LHCN-M2 (cell line): ENCODE measurements at places on chromosomes 12 and 14. TPM values are rescaled to one million over a fixed set of nuclear protein-coding genes. Genes with fewer than 3 reads are reported as not detected.

Gene KERA
- total RNA-seq = not detected in 2 replicates

Gene SLC38A1
- total RNA-seq = 89.6 and 118 TPM in 2 replicates

Gene LRP1
- total RNA-seq = 89.0 and 99.6 TPM in 2 replicates

DNA sequence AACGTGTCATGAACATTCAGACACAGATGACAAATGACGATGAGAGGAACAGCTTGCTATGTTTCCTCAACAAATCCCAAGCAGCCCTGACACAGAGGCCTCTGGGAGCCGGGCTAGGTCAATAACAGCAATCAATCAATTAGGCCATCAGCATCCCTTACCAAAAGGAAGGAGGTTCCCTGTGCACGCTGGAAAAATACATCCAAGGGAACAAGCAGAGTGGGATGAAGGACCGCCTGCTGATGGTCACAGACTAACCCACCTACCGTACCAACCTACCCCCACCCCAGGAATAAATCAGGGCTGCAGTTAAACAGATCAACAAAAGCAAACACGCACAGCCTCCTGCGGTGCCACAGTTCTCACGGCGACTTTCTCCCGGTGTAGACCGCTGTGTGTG is 265.1 kb upstream of the SFSWAP start:
- DNase-seq = no peak

DNA sequence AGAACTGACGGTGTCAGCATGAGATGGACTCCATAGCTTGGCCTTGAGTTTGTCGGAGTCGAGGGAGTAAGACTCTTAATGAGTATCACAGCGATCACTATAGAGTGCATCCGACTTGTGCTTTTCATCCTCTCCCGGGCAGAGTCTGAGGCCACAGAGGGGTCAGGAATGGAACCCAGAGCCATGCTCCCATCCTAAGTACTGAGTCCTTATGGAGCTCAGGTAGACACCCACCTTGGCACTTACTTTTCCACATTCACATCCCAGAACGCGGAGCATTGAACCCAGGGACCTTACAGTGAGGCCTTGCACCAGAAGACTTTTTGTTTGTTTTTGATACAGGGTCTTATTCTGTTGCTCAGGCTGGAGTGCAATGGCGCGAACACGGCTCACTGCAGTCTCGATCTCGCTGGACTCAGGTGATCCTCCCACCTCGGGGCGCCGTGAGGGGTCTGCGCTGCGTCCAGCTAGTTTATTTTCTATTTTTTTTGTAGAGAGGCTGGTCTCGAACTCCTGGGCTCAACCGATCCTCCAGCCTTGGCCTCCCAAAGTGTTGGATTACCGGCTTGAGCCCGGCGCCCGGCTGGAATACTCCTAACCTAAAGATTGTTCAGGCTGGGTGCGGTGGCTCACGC is 719 bp upstream of the SRSF9 start:
- DNase-seq = no peak

DNA sequence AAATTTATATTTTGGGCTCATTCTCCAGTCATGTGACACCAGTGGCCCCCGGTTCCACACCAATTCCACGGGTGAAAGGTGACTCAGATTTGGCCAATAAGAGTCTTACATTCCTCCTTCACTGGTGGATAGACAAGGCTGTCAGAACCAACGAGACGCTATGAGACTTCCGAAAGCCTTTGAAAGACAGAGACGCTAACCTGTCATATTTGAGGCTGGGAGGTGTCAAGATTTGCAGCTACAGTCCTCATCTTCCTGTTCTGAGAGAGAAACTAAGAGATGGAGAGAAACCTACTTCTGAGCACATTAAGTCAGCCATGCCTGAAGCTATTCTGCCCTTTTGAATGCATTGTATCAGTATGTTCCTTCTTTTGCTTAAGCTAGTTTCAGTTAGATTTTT is 171.2 kb downstream of the FLRT2 start:
- DNase-seq = no peak

GRCh38 chr12:114967151-114967550 is 283.2 kb upstream of the TBX3 start:
- DNase-seq = no peak

- DNase-seq = peak; percentile 72
Observed at GRCh38 chr12:26746121-26746714, 86.8 kb downstream of the ITPR2 start.

DNA sequence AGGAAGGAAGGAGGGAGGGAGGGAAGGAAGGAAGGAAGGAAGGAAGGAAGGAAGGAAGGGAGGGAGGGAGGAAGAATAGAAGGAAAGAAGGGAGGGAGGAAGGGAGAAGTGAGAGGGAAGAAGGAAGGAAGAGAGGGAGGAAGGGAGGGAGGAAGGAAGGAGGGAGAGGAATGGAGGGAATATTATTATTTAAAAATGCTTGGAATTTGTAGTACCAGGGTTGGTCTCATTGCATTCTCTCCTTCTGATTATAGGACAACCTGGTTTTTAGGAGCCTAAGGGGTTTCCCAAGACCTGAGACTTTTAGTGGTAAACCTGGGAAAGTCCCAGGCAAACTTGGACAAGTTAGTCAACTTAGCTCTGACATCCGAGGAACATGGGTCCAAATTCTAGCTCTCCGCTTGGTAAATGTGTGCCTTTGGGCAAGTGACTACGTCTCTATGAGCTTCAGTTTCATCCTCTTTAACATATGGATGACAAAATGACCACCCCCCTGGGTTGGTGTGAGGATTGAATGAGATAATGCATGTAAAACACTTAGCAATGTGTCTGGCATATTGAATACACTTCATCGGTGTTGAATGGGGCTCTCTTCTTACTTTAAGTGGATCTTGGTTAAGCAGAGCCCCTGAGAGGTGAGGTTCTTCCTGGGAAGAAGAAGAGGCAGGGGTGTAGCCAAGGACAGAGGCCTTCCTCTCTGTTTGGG is 690.7 kb upstream of the TBX3 start:
- no peak for DNase-seq

- DNase-seq = no peak
Observed at GRCh38 chr14:57420986-57421385, 30.6 kb downstream of the NAA30 start.

- DNase-seq = peak; percentile 82
Observed at GRCh38 chr12:2168808-2169207, 116.0 kb downstream of the CACNA1C start.

- DNase-seq = no peak
Observed at GRCh38 chr12:2988494-2988893, 29.3 kb downstream of the TEAD4 start.

DNA sequence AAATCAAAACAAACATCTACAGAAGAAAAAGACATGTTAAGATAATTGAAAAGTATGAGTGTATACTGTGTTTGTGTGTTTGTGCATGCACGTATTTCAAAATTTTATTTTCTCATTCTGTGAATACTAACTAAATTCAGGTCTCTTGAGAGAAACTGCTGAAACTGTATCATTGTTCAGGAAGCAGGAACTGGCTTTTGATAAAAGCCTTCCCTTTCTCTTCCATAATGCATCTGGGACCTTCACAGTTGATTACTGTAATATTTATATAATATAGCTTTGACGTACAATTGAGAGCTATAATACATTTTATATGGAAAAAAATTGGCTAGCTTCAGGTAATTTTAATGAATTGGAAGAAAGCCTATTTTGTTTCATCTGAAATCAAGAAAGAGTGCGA is 993.5 kb downstream of the SLC6A15 start:
- no peak for DNase-seq

- DNase-seq = peak; percentile 87
Observed at GRCh38 chr12:119911182-119911581, 34.1 kb upstream of the CIT start.

DNA sequence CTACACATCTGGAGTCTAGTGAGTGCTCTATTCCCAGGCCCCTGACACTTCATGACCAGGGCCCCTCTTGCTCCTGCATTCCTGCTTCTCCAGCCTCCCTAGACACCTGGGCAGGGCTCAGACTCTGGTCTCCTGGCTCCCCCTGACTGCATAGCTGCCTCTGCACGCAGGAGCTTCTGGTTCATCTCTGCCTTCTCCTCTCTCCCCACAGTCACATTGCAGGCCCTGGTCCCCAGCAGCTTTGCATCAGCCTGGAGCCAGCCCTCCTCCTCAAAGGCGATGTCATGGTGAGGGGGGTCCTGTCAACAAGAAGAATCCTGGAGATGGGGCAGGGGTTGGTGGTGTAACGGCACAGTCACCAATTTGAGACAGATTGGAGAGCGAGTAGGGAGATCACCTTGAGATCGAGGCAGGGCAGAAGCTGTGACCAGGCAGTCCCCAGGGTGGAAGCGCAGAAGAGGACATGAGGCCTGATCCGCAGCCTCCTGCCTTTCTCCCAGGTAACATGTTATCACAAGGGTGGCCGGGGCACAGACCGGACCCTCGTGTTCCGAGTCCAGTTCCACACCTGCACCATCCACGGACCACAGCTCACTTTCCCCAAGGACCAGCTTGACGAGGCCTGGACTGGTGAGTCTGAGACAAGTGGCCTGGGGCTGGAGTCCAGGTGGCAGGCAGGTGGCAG is 8.1 kb downstream of the TNS2 start:
- DNase-seq = no peak

GRCh38 chr12:103841690-103842584 is 903 bp upstream of the NT5DC3 start:
- peak; percentile 93 for DNase-seq

GRCh38 chr14:59208954-59209353 is 20.5 kb downstream of the DAAM1 start:
- DNase-seq = no peak
